Stimulated activated CD4-positive, alpha-beta T cell treated with anti-CD3 and anti-CD28 coated beads, TNF-alpha, amount 100 ng/mL, for 48 hours (primary cell): ENCODE measurements at places on chromosomes 4 and X.

- DNase-seq, result no peak
Observed at GRCh38 chr4:5940470-5941203, 47.8 kb upstream of the CRMP1 start.

DNA sequence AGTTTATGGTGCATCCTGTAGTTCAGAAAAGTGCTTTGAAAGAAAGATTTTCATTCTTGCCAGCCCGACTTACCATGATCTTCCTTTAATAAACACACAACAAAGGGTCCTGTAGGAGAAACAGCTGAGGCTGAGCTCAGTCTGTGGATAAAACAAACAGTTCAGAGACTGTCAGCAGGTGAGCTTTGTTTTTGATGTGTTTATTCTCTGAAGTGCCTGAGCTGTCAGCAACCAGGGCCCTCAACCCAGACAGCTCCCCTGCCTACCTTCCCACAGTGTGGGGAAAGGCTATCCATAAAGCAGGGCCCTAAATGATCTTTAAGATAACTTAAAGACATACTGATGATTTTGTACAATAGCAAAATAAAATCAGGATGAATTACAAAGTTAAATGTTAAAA lies 459.2 kb upstream of the GALNT7 start:
- no peak for DNase-seq

DNA sequence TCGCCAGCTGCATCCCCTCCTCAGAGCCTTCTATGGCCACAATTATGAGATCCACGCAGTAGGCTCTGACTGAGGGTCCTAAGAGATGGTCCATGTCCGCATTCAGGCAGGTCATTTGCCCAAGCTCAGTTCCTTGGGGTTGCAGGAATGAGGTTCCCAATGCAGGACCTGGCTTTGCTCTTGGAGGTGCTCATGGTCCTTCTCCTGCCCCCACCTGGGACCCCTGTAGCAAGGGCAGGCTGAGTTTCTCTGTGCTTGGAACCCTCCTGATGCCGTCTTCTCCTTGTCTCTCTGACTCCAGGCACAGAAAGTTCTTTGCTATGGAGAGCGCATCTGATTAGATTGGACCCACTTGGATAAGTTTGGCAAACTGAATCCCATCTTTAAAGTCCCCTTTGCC lies 16.5 kb upstream of the SHOX start:
- no peak for DNase-seq

DNA sequence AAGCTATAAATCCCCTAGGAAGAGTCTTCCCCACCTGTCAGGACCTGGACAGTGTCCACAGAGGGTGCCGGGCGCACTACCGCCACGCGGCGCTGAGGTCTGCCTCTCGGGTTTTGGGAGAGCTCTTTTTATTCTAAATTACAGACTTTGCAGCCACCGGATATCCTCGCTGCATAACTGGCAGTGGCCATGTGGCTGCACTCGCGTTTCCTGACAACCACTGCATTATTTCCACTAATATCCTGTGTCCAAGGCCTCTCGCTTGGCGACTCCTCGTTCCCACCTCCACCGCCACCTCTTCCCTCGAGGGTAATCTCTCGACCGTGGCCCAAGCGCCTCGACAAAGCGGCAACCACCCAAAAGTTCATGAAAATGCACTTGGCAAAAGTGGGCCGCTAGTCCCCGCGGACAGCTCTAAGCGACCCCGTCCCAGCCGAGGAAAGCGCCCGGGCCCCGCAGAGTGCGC lies 512 bp upstream of the TMEM131L start:
- DNase-seq, result no peak

- no peak for DNase-seq
Observed at GRCh38 chrX:10173331-10173900, 16.6 kb downstream of the CLCN4 start.

- DNase-seq, result no peak
Observed at GRCh38 chr4:107314156-107314555, 278.0 kb upstream of the DKK2 start.

DNA sequence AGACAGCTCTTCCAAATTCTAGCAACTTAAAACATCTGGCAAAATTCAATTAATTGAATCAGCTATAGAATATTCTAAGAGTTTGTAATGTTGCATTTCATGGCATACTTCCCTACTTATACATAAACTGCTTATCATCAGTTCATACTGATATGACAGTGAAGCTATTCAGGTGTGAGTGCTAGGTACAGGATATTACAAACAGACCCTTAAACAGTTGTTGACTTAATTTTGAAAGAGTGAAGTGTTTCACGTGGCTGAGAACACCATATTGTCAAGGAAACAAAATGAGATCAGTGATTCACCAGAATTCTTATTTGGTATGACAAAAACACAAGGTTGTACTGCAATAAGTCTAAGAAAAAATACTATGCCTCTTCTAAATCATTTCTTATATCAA lies 27.4 kb downstream of the CENPU start:
- DNase-seq, result no peak

GRCh38 chr4:122584519-122584918 lies 36.3 kb downstream of the IL21 start:
- DNase-seq, result no peak

- no peak for DNase-seq
Observed at GRCh38 chrX:17525762-17526555, 151.0 kb downstream of the NHS start.
